Right lobe of liver (tissue), 6 donors: ENCODE measurements at places on chromosomes 3 and 15. TPM values are rescaled to one million over a fixed set of nuclear protein-coding genes. Genes with fewer than 3 reads are reported as not detected.

DNA sequence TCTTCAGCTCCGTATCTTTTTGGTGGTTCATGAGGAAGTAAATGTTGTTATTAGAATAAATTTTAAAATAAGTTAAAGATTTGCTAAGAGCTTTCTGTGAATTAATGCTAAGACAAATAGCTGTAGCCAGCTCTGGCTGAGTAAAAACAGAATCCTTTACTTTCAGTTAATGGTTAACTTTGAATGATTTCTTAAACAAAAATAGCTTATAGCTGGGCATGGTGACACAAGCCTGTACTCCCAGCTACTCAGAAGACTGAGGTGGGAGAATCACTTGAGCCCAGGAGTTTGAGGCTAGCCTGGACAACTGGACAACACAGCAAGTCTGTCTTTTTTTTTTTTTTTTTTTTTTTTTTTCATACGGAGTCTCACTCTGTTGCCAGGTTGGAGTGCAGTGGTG is 25.0 kb downstream of the TCAIM start:
- no peak for DNase-seq

DNA sequence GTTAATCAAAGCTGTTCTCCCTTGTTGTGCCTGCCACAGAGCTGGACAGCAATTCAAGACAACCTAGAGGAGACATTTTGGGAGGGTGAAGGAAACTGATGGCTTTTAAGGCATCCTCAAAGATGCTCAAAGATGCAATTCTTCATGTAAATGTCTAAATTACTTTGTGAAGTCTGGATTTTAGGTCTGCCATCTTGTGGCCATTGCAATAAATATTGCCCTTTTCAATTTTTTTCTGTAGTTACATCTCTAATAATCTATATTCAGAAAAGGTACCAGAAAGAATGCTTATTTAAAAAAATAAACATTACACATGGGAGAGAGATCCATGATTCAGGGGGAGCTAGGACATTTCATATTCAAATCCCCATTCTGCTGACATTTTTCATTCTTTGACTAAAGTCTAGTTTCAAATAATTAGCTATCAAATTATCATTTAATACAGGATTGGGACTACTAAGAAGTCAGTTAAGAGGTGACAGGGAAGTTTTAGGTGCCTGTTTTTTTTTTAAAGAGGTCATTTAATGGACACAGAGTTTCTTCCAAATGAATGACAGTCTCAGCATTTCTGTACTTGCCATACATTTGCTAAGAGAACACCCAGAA is 259.8 kb upstream of the WNT5A start:
- no peak for DNase-seq

- no peak for DNase-seq
Observed at GRCh38 chr15:41429003-41429890, 12.4 kb downstream of the RTF1 start.

- DNase-seq = no peak
Observed at GRCh38 chr3:77320514-77320913, 280.6 kb downstream of the ROBO2 start.

DNA sequence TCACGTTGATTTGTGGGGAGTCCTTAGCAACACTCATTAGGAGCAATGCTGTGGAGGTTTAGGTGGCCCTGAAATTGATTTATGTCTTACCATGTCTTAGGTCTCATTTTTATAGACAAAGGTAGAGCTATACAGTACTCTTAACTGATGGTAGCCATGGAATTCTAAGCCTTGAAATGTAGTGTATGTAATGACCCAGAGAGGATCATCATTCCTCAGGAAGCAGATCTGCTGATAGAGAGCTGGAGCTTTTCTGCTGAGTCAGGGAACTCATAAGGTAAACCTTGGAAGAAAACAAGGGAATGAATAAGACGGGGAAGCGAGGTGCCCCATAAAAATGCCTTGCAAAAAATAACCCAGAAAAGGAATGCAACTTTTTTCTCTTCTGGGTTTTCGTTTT is 34.0 kb upstream of the ZNF639 start:
- no peak for DNase-seq

- DNase-seq = no peak
Observed at GRCh38 chr3:152480282-152480953, 211.7 kb downstream of the MBNL1 start.

- DNase-seq = peak; percentile 97
Observed at GRCh38 chr3:129626744-129627349, 20.4 kb upstream of the PLXND1 start.

DNA sequence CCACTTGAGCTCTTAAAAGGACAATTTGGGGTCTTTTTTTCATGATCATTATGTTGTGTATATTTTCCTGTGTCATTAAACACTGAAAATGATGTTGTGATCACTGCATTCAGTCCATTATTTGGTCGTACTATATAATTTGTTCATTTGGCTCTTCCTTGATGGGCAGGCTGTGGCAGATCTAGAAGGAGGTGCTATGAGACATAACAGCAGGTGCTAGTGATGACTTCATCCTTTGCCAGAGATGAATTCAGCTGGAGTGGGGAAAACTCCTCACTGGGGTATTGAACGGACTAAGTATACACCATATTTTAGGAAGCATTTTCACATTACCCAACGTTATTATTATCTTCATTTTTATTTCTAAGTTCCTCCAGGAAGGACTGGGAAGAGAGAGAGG is 12.0 kb downstream of the CMTM7 start:
- DNase-seq = no peak

- no peak for DNase-seq
Observed at GRCh38 chr3:142495103-142495502, 47.3 kb upstream of the XRN1 start.

DNA sequence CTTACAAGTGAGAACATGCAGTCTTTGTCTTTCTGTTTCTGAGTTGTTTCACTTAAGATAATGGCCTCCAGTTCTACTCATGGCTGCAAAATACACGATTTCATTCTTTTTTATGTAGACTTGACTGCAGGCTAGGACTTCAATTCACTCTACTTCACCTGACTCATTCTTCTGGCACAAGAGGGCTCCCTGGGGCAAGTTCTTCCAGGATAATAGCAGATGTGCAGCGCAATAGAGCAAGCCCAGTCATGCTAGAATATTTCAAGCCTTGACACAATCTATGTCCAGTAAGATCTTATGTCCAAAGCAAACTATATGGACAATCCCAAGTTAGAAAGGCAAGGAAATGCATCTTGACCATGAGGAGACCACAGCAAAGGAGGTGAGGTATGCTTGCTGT is 211.7 kb upstream of the GADL1 start:
- DNase-seq = no peak

- DNase-seq = no peak
Observed at GRCh38 chr3:139132976-139133375, 88.3 kb upstream of the PRR23C start.

DNA sequence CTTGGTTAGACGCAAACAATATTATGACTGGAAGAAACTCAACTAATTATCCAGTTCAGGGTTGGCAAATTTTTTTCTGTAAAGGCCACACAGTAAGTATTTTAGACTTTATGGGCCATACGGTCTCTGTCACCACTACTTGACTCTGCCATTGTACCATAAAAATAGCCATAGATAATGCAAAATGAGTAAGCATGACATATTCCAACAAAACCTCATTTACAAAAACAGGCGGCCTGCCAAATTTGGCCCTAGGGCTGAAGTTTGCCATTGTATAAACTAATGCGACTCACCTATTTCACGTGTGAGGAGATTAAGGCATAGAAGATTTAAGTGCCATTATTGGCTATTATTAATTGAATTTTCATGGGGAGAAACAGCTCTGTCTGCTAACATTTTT is 116.8 kb upstream of the CNTN6 start:
- no peak for DNase-seq

GRCh38 chr3:137335478-137335877 is 377.7 kb downstream of the IL20RB start:
- no peak for DNase-seq

- DNase-seq = no peak
Observed at GRCh38 chr15:70054884-70055387, 42.8 kb downstream of the TLE3 start.

DNA sequence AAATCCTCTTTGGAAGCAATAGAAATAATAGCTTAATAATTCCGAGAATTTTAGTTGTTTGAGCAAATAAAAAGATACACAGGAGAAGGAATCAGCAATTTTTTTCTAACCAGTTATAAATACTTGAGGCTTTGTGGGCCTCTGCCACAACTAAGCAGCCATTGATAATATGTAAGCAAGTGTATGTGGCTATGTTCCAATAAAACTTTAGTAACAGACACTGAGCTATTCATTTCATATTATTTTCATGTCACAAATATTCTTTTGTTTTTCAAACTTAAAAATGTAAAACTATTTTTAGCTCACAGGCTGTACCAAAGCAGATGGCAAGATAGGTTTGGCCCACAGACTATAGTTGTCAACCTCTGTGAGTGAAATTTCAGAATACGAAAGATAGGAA is 85.7 kb downstream of the MSL2 start:
- no peak for DNase-seq

GRCh38 chr15:73382115-73382514 is 13.4 kb upstream of the HCN4 start:
- DNase-seq = no peak

DNA sequence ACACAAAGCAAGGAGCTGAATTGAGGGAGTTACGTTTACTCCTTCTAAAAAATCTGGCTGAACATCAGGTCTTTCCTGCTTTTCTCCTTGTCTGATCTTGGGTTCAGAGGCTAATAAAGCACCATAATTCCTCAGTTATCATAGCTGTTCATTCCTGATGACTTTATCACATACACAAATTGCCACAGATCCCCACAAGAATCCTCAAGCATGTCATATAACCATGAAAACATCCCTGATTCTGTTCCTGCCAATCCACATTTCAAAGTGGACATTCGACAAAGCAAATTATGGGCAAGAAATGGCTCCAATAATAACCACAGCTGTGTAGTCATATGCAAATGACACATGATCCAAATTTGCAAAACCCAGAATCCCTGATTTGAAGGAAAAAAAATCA is 321.3 kb downstream of the MEX3B start:
- DNase-seq = no peak

DNA sequence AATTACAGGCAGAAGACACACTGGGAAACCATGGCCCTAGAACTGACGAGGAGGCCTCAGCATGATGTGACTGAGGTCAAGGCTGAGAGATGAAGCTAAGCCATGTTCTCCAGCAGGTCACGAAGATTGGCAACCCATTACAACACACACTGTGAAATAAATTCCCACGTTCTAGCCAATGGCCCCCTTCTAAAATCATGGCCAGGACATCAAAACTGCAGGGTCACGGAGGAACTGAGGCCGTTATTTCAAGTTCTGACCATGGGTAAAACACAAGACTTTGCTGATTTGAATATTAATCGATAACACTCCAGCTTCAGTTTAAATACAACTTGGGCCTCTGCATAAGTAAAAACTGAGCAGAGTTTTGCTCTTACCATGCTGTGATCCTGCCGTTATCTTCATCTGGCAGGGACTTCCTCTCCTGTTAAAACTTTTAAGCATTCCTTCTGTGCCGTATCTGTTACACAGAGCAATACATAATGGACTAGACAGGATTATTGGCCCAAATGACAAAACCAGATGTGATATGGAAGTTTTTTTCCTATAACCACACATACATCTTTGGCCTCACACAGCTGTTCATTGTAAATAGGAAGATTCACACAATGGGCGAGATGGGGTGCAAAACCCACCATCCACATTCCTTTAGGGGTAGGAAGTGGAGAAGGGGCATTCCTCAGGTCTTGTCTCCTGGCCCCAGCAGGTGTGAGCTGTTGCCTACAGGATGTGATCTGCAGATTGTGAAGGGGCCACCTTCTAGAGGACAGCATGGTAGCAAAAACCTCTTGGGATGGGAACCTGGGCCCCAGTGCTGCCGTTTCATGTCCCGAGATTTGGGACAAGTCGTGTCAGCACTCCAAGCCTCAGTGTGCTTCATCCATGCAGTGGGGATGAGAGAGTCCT is 207.4 kb downstream of the OPA1 start:
- no peak for DNase-seq

DNA sequence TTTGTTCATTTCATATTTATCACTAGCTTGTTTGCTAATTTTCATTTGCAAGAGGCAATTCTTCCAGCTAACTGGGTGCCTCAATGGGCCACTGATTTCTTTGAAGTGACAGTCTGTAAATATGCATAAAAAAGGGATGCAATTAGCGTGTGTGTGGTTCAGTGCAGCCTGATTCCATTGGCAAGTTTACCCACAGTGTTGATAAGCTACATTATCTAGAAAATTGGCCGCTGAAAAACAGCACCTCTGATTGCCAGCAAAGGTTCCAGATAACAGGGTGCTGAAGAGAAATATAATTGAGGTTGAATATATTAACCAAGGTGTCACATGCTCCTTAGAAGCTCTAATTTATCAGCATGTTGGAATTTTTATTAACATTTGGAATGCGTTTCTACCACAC is 76.9 kb downstream of the SAMMSON start:
- no peak for DNase-seq

DNA sequence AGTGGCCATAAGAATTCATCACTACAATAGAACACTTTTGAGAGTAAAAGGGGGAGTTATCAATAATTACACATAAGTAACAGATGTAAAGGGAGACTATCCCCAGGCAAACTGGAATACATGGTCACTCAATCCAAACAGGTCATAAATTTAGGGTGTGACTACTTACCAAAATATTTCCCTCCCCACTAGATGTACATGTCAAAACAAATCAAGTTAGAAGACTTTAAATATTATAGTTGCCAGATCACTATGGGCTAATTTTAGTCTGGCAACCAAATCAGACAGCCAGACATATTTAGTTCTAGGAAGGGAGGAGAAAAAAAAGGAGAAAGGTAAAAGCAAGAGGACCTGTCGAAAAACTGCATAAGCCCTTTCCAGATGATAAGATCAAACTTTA is 23.1 kb downstream of the SLC24A5 start:
- DNase-seq = no peak

DNA sequence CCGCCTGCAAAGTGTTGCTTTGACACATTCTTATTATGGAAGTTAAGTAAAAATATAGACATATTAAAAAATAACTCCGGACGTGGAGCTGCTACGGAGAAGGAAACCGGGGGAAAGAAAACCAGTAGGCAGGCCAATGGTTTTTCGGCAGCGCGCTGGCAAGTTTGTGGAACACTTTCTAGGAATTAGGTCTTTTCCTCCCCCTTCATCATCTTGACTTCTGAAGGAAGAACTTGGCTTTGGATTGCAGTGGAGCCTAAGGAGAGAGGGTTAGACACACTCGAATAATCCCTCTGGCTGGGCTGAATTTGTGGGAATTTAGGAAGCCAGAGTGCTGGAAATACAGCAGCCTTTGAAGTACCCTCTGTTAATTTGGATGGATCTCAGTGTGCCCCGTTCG is 317 bp downstream of the ROBO2 start:
- DNase-seq = no peak

- no peak for DNase-seq
Observed at GRCh38 chr3:117736846-117737245, 1027.3 kb downstream of the TUSC7 start.

Gene SKOR1
- total RNA-seq = 0.21 TPM

Gene CLRN1
- total RNA-seq = not detected

Gene SI
- not detected for total RNA-seq

Gene LRRIQ4
- not detected for total RNA-seq

Gene ADAMTS7
- 0.64 TPM for total RNA-seq

Gene SNTN
- not detected for total RNA-seq

Gene IL12A
- total RNA-seq = 0.55 TPM

Gene GOLGA8G
- not detected for total RNA-seq

Gene FAM107A
- total RNA-seq = 3.6 TPM

Gene PLA2G4E
- total RNA-seq = not detected

Gene SLCO2A1
- 1.3 TPM for total RNA-seq

Gene ABHD17C
- total RNA-seq = 2.9 TPM
